ENCODE measurements at places on chromosomes 3 and 15. TPM values are rescaled to one million over a fixed set of nuclear protein-coding genes. Genes with fewer than 3 reads are reported as not detected.

The ACOX2 gene
- 12.1 TPM for total RNA-seq

GRCh38 chr3:113084777-113085176, 94.0 kb downstream of the GTPBP8 start:
- DNase-seq: peak; percentile 77

DNA sequence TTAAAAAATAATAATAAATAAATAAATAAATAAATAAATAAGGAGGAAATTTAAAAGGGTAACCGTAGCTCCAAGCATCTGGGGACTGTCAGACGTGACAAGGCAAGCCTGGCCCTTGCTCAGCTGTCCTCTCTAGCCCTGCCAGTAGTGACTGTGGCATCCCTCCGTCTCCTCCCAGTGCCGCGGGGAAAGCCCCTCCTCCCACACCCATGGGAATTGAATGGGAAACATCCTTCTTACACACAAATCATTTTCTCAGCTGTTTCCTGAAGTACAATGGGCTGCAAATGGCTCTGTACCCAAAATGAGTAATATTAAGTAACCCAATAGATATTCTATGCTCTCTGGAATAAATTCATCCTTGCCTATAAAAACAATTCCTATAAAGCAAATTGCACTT, 101.6 kb upstream of the RAD18 start:
- DNase-seq: no peak

- DNase-seq: no peak
These were observed 59.9 kb downstream of the ADCY5 start for GRCh38 chr3:123388811-123389627.

DNA sequence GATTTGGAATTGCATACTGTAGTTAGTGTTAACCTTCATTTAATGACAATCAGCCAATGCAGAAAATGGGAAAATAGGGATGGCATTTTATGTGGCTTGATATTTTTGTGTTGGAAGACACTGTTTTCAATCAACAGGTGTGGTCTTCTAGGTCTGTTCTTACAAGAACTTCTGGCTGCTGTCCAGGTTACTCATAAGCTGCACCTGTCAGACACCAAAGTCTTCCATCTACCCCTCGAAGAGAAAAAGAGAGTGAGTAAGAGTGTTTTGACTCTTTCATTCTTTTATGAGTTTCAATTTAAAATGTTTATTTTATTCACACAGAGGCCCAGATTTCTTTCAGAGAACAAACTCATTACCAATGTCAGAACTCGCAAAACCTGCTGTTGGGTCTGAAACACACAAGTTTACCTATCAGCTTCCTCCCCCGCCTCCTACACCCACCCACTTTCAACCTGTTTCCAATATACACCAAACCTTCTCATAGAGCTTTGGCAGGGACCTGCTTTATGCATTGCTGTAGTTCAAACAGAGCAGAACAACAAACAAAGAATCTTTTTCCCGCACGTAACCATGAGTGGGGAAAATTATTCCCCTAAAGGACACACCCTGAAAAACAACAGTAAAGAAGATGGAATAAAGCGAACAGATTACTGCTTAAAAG, 767.7 kb upstream of the ALCAM start:
- no peak for DNase-seq

DNA sequence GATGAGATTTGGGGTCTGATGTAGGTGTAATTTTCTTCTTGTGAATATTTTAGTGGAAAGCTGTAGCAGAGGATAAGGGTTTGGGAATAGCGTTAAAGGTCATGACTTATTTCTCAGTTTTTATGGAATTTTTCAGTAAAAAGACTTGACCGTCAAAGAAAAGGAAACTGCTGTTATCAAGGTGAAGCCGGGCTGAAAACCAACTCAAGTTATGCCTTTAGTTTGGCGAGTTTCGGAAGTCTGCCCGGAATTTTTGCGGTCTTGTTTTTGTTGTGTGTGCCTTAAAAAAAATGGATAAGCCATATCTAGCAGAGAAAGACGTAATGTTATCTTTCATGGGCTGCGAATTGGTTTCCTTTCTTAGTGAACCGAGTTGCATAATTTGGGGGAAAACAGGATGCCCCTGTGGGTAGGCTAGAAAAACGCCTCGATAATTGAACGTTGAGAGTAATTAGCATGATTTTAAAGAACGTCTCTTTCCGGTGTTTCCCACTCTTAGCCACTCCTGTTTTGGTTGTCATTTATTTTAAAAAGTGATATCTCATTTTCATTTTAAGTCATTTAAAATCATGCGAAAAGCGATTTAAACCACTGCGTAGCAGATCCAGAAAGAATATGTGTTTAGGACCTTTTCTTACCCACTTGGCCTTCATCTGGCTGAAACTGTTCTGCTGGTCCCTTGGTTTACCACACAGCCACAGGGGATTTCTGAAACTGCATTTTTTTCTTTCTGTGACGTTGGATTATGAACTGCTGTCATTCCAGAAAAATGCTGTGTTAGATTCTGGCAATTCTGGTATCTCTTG, 1.1 kb downstream of the NFKBIZ start:
- DNase-seq: no peak
